ENCODE measurements at places on chromosomes 12 and 14.

GRCh38 chr12:25083211-25083610 is 111.7 kb downstream of the DNAI7 start:
- no peak for DNase-seq

DNA sequence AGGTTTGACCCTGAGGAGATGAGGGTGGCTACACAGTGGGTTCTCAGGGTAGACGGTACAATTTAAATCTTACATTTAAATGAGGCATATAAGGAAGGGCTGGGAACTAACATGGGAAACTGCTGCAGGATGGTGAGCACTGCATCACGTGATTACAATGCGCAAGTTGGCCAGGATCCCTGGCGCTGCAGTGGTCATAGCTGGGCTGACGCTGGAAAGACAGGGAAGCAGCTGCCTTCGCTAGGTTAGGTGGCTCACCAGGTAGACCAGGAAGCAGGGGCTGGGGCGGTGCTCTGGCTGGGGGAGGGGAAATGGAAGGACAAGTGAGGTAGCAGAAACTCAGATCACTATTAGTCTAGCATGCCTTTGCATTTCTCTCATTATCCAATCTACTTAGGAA is 149.9 kb downstream of the FOXN3 start:
- DNase-seq = no peak

DNA sequence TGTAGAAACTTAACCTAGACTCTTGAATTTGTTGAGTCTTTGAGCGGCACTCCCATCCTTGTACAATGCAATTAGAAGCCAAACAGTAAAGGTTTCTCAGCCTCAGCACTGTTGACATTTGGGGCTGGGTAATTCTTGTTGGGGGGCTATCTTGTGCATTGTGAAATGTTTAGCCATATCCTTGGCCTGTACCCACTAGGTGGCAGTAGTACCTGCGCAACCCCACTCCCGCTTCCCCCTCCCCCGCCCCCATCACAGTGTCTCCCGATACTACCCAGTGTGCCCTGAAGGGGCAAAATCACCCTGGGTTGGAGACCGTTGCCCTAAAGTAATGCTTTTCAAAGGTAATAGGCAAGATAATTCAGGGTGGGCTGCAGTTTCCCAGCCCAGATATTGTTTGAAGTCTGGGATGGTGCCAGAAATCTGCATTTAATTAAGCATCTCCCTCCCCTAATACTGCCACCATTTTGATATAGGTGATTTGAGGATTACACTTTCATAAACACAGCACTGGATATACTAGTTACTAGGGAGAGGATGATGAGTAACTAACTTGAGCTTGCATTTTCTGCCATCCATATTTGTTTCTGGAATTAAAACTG is 1.8 kb downstream of the COX6A1 start:
- DNase-seq = peak; percentile 88

DNA sequence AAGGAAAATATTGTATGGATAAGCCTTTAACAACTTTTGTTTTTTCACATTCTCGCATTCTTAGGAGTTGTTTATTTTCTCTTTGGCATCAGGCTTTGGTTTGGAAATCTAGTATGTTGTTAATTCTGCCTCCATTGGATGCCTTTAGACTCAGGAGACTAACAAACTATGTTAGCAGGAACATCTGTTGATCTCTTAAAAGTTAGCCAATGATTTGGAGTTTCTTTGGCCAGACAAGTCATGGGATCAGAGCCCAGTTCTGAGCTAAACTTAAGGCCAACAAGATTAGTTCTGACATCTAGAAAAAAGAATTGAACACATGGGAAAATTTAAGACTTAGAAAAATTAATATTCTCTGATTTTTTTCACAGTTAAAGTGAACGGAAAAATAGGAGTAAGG is 35.3 kb upstream of the STRAP start:
- DNase-seq = no peak

DNA sequence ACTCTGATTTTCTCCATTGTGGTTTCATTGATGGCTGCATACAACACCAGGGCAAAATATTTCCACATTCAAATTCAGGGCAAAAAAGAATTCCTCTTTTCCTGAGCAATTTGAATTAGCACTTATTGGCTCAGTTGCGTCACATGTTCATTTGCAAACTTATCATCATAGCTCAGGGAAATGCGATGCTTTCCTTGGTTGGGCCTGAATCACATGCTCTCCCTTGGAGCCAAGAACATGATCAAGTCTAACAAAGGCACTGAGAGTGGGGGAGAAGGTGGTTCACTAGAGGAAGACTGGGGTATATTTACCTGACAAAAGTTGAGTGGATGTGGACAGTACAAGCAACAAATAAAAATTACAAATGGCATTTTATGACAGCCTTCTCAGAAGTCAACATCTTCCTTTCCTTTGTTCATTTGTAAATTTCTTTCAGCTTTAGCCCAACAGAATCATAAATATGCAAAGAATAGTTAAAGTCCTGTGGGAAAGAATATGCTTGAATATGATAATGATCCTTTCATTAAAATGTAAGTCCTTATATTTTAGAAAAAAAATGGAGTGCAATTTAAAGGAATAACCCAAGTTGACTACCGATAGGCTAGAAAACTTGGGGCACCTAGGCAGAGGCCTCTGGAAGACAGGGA is 277.2 kb downstream of the NEDD1 start:
- DNase-seq = no peak

GRCh38 chr14:100114109-100114765 is 45.2 kb downstream of the DEGS2 start:
- no peak for DNase-seq

GRCh38 chr12:80268924-80269749 is 169.8 kb downstream of the OTOGL start:
- no peak for DNase-seq

GRCh38 chr14:56561606-56562005 is 18.0 kb upstream of the TMEM260 start:
- DNase-seq = no peak

GRCh38 chr12:108751821-108752220 is 20.5 kb upstream of the CORO1C start:
- no peak for DNase-seq

GRCh38 chr12:11630046-11630706 is 19.3 kb upstream of the ETV6 start:
- DNase-seq = no peak

DNA sequence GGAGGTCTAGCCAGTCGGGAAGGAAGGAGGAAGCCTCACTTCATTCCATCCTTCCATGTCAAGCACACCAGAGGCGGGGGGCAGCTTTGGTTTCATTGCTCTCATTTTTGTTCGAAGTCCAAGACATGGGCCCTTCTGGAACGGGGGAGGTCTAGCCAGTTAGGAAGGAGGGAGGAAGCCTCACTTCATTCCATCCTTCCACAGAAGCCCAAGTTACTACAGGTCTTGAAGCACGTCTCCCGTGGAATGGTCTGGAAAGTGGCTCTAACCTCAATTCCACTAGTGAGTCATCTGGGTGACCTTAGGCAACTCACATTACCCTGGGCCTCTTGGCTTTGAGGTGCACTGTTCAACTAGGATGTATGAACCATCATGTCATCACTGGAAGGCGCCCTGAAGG is 156.3 kb downstream of the NTF3 start:
- DNase-seq = no peak

- no peak for DNase-seq
Measured at GRCh38 chr12:15716581-15716980, 72.6 kb downstream of the EPS8 start.

DNA sequence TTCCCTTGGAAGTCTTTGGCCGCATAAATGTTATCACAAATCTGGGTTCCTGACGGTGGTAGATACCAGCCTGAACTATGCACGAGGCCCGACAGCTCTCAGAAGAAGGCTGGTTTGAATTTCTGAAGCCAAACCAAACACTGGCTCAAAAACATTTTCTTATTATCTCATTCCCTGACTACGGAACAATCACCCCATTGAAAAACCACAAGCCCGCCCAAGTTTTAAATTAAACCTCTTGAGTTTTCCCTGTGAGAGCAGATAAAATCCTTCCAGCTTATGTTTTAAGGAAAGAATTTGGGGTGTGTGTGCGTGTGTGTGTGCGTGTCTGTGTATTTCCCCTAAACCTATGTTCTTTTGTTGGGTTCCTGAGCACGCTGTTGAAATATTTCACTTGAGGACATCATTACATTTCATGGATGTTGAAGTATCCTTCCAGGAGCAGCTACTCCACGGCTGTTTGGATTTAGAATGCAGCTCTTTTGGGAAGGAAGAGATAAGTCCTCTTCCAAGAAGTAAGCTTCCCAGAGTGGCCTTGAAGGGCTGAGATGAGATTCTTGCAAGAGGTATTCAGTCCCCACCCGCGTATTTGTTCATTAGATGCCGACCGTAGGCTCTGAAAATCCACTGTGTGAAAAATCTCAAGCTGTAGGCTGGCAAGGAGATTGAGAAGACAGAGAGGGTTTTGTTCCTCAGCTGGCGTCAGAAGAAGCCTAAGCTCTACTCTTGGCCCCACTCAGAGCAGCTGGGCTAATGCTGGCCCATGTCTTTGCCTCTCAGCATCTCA is 131.0 kb upstream of the NCOR2 start:
- DNase-seq = no peak

- peak; percentile 91 for DNase-seq
Measured at GRCh38 chr14:50003213-50004021, 110.5 kb downstream of the ARF6 start.

- DNase-seq = no peak
Measured at GRCh38 chr12:122111089-122111641, 32.6 kb downstream of the MLXIP start.

- DNase-seq = no peak
Measured at GRCh38 chr12:76266797-76267196, 81.4 kb downstream of the BBS10 start.

DNA sequence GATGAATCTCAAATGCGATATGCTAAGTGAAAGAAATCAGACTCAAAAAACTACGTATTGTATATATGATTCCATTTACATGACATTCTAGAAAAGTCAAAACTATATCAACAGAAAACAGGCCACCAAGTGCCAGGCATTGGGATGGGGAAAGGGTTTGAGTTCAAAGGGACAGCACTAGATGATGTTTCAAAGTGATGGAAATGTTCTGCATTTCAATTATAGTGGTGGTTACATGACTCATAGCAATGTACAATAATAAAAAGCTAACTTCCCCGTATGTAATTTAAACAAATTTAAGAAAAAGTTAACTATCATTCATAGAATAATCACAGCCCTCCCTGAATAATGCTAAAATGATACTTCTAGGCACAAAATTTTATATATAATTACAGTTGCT is 13.5 kb downstream of the HECTD1 start:
- DNase-seq = no peak

- DNase-seq = no peak
Measured at GRCh38 chr12:47152095-47152494, 72.3 kb upstream of the AMIGO2 start.

DNA sequence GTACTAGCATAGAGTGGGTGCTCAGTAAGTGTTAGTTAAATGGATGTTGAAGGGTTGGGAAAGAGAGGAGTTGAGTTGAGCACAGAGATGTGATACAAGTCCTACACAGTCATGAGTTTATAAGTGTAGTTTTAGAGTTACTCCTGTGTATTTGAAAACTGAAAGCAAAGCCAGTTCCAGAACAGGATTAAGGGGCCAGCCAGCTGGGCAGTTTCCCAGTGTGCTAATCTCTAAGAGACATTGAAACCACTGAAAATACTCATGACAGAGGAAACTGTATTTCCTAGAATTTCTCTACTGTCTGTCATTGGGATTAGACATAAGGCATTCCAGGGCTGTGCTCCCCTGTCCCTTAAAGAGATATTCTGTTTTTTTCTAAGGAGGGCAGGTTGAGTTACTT is 101.0 kb downstream of the DERA start:
- no peak for DNase-seq

- peak; percentile 77 for DNase-seq
Measured at GRCh38 chr12:12736759-12737676, 19.9 kb downstream of the CDKN1B start.

DNA sequence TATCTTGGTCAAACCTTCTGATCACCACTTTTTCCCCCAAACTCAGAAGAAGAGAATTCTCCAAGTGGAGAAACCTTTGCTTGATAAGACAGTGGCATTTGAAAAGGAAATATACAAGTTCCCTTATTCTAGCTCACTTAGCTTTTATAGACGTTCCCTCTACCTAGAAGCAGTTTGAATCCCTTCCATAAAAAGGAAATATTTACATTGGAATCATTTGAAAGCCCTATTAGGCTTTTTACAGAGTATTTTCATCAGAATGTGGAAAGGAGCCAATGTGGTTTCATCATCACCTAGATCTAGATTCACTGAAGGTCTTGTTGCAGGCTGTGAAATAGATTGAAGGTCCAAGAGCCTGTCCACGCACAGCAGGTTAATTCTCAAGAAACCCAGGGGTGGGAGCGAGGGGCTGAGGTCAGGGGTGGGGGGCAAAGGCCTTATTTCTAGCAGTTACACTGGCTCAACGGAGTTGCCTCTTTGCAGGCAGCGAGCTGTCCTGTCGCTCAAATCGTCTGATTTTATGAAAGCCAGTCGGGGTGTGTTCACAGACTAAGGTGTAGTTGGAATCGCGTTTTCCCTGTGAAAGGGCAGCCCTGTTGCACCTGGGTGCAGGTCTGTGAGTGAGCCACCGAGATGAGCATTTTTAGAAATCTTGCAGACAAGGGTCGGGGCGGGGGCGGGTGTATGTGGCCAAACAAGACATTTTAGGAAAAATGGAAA is 45.6 kb downstream of the AACS start:
- DNase-seq = no peak

- no peak for DNase-seq
Measured at GRCh38 chr14:57747036-57747435, 118.9 kb downstream of the SLC35F4 start.

GRCh38 chr14:32560209-32560857 is 231.2 kb downstream of the AKAP6 start:
- peak; percentile 62 for DNase-seq

DNA sequence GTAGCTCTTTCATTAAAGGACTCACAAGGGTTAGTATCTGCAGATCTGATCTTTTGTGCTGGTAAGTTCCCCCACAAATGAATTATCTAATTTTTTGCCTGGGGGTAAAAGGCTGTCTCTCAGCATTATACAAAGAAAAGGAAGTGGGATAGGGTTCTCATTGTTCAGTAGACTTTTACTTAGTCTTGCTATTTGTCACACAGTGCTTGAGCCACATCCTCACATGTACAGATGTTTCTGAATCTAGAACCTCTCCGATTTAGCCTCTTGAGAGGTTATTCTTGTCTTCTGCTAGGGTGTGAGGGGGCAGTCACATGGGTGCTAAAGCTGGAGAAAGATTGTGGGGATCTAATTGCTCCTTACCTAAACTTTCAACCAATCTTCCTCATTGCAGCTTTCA is 93.0 kb downstream of the SLC41A2 start:
- no peak for DNase-seq

GRCh38 chr12:108484431-108484830 is 30.6 kb upstream of the FICD start:
- DNase-seq = no peak

- no peak for DNase-seq
Measured at GRCh38 chr14:23076785-23077408, 18.0 kb downstream of the ACIN1 start.

DNA sequence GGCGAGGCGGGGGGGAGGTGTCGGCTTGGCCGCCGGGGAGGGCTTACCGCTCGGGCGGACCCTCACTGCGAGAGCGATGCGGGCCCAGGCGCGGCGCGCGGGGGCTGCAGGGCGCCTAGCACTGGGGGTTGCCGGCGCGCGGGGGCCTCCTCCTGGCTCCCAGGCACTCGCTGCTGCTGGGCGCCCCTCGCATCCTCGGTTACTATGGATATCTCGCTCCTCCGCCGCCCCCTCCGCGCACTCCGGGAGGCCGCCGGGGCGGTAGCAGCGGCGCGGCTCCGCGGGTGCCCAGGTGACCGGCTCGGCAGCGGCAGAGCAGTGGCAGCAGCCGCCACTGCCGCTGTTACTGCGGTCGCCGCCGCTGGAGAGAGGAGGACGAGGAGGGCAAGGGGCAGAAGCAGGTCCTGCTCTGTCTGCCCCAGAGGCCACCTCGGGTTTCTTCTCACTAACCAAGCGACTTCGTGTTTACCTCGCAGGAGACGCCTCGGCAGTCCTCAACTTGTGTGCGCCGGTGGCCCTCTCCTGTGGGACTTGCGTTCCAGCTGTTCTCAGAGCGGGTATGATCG is 250.1 kb downstream of the APAF1 start:
- DNase-seq = no peak
